ENCODE measurements at places on chromosomes 6 and 20.

DNA sequence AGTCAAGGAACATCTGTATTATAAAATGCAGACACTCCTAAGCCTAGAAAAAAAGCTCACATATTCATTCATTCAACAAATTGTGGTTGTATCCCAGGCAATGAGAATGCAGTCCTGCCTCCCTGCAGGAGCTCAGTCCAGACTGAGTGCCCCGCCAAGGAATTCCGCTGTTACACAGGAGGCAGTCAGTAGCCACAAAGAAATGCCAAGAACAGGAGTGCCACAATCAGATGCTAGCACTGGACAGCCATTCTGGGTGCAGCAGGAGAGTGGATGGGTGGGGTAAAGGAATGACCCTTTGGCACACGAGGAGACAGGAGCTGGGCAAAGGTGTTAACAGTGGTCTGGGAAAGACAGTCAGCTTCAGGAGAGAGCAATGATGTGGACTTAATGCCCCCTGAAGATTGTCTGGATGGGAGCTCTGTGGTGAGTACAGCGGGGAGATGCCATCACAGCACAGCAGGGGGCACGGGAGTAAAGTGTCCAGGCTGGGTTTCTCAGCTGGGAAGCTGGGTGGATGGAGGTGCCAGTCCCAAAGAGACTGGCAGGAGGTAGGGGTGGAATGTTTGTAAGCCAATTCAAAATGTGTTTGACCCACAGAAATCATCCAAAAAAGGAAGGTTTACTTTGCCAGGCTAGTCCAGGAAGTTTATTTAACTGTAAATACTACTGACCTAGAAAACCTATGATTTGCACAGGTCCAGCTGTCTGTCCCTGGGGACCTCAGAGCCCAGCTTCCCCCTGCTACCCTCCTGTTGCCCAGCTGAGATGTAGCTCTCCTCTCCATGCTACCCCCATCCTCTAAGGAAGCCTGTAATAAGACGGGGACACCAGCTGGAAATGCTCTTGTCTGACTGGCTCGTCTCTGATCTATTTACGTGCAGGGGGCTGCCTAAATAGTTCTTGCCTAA is 84.1 kb downstream of the SLC23A2 start:
- no peak for DNase-seq

- DNase-seq, result no peak
These were observed 46.3 kb downstream of the OR2B2 start for GRCh38 chr6:27865850-27866356.

GRCh38 chr20:50624351-50625016 is 66.9 kb downstream of the RIPOR3 start:
- no peak for DNase-seq

- no peak for DNase-seq
These were observed 30.9 kb upstream of the TULP1 start for GRCh38 chr6:35543459-35544193.

DNA sequence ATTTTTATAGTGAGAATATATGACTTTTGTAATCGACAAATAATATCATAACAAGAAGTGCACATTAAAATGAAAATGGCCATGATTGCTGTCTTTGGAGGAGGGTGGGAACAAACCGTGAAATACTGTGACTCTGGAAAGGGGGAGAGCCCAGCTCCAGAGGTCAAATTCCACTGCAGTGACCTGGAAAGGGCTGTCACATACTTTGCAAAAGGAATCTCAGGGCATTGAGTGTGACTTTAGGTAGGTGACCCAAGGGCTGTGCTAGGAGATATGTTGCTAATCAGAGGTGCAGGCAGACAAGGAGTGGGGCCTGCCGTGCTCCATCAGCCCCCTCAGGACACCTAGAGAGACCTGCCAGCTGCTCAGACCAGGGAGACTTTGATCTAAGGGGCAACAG is 28.1 kb upstream of the BMP7 start:
- no peak for DNase-seq

DNA sequence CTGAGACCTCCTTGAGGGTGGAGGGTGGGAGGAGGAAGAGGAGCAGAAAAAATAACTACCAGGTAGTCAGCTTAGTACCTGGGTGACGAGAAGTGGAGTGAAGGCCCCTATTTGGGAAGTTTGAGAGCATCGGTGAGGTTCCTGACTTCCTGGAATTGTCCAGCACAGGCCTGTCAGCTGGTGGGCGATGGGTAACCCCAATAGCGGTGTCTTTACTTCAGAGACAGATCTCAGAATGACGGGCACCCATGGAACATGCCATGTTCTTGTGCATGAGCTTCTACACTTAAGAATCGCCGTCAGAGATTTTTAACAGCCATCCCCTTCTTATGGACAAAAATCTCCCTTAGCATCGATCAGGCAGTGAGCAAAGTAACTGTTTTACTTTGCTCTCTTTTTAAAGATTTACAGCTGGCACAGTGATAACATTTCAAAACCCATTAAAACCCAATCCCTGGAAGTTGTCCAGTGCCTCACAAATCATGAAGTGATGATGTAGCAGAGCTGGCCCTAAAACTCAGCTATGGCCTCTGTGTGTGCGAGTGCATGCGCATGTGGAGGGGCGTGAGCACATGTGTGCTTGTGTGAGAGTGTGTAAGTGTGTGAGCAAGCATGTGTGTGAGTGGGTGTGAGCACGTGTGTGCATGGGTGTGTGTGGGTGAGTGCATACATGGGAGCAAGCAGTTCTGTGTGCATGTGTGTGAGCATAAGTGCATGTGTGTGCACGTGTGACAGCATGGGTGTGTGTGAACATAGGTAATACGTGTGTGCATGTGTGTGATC is 85.2 kb downstream of the DLL1 start:
- no peak for DNase-seq

GRCh38 chr20:51424270-51425117 is 118.0 kb downstream of the NFATC2 start:
- DNase-seq, result no peak

- no peak for DNase-seq
These were observed 304.9 kb downstream of the TAF4 start for GRCh38 chr20:61760731-61761130.

- no peak for DNase-seq
These were observed 165.9 kb downstream of the SASH1 start for GRCh38 chr6:148508401-148509041.

DNA sequence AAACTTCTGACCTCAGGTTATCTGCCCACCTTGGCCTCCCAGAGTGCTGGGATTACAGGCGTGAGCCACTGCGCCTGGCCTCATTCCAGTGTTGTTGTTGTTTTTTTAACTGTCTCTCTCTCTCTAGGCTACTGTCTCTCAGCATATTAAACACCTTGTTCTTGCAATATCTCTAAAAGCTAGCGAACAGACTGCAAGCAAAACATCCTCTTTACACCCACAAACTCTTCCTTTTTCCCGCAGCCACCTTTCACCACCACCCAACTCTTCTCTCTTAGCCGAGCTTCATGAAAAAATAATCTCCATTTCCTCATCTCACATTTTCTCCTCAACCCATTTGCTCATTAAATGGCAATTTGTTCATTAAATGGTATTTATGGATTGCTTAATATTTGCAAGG is 45.5 kb downstream of the SGK1 start:
- no peak for DNase-seq

GRCh38 chr6:104928141-104928540 is 28.8 kb upstream of the LIN28B start:
- no peak for DNase-seq

DNA sequence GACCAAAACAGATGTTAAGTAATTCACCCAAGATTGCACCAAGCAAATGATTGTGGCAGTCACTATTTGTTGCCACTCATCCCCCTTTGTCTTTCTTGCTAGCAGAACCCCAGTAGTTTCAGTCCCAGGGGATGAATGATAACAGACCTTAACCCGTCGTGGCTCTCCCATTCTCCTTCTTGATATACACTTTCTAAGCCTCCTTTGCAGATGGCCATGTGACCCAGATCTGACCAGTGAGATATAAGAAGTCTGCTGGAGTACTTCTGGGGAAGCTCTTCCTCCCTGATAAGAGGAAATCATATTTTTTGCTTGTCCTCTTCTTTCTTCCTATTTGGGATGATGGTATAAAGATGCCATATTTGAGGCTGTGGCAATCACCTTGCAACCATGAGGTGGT is 9.6 kb upstream of the SH3BGRL2 start:
- DNase-seq, result no peak

DNA sequence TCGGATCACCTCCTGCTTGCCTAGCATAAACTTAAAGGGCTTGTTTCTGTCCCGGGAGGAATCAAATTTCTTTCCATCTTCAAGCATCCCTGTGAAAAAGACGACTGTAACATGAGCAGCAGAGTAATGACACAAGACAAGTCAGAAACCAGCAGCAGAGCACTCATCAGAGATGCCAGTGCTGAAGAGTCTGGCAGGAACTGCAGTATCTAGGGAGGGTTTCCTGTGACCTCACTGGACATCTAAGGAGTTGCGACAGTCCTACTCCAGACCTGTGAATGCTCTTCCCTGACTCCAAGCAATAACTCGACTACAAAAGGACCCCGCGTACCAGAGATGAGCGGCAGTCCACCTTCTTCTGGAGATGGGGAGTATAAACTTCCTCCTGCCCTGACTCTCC is 17.3 kb downstream of the FKBP1A start:
- DNase-seq, result no peak

GRCh38 chr6:104540743-104541142 is 319.0 kb downstream of the HACE1 start:
- DNase-seq, result no peak

GRCh38 chr6:73790574-73790973 is 94.6 kb downstream of the CD109 start:
- DNase-seq, result no peak

DNA sequence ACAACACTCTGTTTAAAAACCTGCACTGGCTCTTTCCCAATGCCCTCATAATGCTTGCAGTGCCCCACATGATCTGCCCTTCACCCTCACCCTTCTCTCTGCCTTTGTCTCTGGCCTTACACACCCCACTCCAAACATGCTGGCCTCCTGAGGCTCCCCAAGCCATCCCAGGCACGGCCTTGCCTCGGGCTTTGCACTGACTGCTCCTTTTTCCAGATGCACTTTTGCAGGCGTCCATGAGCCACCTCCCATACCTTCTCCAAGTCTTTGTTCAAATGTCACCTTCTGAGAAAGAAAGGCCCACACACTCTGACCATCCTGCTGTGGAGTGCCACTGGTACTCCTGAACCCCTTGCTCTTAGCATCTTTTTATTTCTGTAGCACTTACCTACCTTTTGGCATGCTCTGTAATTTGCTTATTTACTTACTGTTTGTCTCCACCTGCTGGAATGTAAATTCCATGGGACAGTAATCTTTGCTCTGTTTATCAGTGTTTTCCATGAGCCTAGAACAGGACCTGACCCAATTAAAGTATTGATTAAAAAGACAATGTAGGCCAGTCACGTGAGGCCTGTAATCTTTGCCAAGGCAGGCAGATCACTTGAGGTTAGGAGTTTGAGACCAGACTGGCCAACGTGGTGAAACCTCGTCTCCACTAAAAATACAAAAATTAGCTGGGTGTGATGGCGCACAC is 30.7 kb downstream of the GFRA4 start:
- no peak for DNase-seq

GRCh38 chr6:33279257-33279695 is 2.4 kb downstream of the B3GALT4 start:
- DNase-seq, result no peak

DNA sequence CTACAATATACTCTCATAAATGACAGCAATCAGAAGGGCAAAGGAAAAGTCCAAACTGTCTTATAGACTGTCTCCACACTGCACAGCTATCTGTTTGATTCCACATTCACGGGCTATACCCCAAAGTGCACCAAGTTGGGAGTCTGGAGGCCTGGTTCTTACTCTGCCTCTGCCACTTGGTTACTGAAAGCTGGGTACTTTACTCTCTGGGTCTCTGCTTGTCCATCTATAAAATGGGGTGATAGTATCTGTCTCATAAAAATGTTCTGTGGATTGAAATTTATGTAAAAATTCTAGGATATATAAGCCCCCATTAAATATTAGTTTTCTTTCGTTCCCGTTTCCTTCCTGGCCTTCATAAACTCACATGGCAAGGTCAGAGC is 86.5 kb downstream of the CD164 start:
- DNase-seq, result no peak

DNA sequence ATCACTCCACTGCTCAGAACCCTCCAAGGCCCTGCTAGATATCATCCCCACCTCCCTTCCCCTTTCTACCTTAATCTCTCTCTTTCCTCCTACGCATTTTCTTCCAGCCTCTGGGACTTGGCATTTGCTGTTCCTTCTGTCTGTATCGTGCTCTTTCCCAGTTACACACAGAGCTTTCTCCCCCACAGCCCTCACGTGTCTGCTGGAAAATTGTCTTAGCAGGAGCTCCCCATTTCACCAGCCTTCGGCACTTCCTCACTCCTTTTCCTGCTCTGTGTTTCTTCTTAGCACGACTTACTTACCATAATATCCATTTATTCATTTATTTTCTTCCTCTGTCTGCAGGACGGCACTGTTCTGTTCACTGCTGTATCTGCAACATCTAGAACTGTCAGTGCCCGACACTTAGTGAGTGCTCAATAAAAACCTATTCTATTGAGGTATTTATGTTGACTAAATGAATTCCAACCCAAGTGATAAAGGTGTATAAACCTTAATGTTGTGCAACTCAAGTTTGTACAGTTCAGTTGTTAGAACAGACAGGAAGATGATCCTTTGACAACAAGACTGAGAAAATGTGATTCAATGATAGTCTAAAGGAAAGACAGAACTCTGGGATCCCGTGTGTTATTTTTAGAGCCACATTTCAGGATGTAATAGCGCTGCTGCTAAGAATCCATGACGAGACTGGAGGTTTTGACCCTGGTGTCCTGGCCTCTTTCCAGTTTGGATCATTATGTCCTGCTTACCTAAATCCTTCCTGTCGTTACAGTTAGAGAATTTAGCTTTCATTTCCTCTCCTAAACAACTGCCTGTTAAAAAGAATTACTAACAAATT is 170.1 kb upstream of the LAMP5 start:
- DNase-seq, result no peak

DNA sequence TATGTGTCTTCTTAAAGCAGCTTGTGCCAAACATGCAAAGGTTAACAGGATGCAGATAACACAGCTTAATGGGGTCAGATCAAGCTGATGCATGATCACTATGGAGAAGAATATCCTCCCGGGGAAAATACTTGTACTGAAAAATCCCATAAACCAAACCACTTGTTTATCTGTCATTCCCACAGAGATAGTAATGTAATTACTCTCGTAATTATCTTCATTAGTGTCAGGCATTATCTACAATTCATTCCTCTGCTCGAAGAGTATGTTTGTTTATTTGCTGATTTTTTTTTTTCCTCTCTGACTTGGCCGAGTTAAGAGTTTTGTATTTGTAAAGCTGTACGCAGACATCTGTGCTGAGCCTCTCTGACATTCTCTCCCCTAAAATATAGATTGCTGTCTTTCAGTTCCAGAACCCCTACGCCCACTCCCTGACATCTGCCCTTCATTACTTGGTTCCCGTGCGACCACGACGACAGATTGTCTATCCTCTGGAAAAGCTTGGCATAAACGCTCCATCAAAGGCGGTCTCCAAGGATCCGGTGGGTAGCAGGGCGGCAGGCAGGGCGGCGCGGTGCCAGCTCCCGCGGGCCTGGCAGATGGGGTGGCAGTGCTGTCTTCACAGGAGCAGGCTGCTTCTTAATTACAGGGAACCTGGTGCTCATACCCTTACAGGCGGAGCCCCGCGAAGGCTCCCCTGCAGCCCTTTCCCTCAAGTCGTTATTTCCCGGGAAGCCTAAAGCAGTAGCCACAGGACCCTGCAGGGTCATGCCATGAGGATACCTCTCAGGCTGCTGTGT is 147.2 kb downstream of the CFAP61 start:
- no peak for DNase-seq
